ENCODE measurements at places on chromosomes 3 and 15.

- DNase-seq, result no peak
Observed at GRCh38 chr3:67657192-67657591, 2.8 kb upstream of the SUCLG2 start.

DNA sequence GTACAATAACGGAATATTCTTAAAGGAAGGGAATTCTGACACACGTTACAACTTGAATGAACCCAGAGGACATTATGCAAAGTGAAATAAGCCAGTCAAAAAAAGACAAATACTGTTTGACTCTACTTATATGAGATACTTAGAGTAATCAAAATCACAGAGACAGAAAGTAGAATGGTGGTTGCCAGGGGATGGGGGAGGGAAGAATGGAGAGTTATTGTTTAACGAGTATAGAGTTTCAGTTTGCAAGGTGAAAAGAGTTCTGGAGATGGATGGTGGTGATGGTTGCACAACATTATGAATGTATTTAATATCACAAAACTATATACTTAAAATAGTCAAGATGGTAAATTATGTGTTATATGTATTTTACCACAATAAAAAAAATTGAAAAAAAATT lies 112.9 kb upstream of the ARHGEF3 start:
- peak; percentile 18 for DNase-seq

- no peak for DNase-seq
Observed at GRCh38 chr3:182796310-182796709, 3.0 kb downstream of the ATP11B start.

GRCh38 chr15:65877749-65878148 lies 8.5 kb downstream of the RAB11A start:
- DNase-seq, result no peak
